G401 (cell line): ENCODE measurements at places on chromosomes 5 and 9. TPM values are rescaled to one million over a fixed set of nuclear protein-coding genes. Genes with fewer than 3 reads are reported as not detected.

GRCh38 chr5:91850031-91850430, 466.9 kb upstream of the ARRDC3 start:
- no peak for DNase-seq

GRCh38 chr5:81908771-81909170, 63.1 kb upstream of the ATG10 start:
- no peak for DNase-seq

- DNase-seq = no peak
Observed at GRCh38 chr9:98652741-98653140, 56.0 kb downstream of the GABBR2 start.

- peak; percentile 35 for DNase-seq
Observed at GRCh38 chr9:70902171-70902570, 219.2 kb downstream of the TRPM3 start.

- DNase-seq = no peak
Observed at GRCh38 chr9:80867731-80868130, 821.6 kb downstream of the TLE1 start.

GRCh38 chr5:112918679-112919078, 3.3 kb downstream of the REEP5 start:
- DNase-seq = no peak

Gene ROPN1L
- total RNA-seq = 4.0 TPM in 1 of 2 replicates, not detected in the other

DNA sequence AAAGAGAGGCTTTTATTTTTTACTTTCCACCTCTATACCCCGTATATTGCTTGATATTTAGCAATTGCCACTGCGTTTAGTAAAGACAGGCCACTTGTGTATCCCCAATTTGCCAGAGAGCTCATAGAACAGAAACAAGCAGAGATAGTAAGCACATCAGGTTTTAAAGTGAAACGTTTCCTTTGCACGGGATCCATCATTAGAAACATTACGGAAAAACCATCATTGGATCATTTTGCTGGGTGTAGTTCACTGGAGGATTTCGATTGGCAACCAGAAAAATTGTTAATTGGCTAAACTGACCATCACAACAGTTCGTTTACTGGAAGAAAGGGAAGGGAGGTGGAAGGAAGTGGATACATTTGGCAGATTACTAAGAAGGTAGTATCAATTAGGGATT, 149.4 kb upstream of the STK32A start:
- no peak for DNase-seq

DNA sequence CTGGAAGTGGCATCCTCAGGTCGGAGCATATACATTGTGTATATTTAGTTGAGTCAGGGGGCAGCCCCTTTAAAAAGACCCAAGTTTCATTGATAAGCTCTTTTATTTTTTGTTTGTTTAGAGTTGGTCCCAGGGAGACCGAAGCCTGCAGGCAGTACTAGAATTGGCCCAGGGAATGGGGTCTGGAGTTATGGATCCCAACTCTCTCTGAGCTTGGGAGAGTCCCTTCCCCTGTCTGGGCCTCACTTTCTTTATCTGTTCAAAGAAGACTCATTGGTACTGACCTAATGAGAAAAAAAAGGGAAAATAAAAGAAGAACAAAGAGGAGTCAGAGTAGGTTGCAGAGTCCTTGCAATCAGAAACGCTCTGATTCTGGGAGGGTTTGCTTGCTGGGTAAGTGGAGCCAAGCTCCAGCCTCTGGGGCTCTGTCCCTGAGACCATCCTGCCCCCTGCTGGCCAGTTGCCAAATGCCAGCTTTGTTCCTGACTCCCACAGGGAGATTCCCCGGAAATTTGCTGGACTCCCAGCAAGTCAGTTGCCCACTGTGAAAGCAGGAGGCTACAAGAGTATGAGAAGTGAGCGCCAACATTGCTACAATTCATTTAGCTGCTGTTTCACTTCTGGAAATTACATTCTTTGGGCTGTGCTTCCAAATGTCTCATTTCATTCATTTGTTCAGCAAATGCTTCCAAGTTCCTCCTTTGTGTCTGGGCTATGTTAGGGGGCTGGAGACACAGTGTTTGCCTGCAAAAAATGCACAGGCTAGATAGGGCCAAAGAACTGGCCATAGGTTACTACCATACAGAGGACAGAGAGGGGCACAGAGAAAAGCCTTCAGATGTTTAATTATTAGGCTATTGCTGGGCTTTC, 156.2 kb downstream of the MELK start:
- peak; percentile 29 for DNase-seq
